ENCODE measurements at places on chromosomes 4 and X. TPM values are rescaled to one million over a fixed set of nuclear protein-coding genes. Genes with fewer than 3 reads are reported as not detected.

The AMTN gene
- not detected for total RNA-seq

- no peak for DNase-seq
Measured at GRCh38 chr4:38715050-38715449, 51.1 kb downstream of the KLF3 start.

DNA sequence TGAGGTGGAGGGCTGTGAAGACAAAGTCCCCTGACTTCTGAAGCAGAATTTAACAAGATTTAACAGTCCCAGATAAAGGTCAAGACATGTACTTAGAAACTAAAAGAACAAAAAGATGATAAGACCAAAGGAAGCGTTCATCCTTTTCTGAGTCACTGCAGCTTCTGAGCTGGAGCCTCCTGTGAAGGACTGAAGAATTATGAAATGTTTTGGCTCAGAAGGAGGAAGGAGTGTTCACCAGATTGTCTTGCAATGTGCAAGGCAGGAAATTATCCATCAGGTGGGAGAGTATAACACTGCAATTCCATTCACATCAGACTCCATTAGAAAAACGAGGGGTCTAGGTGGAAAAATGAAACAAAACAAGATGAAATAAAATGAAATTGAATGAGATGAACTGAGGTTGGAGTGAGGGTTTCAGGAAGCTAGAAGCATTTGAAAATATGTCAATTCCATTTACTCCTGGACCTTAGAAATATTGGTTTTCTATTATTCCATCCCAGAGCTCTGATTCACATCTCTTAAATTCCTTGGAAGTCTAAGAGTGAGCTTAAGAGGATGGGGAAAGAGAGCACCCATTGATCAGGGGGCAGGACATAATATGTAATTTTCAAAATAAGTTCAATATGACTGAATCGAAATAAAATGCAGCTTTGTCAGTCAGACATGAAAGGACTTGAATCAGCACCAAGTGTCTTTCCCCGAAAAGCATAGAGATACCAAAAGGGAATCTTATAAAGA, 186.1 kb upstream of the LNX1 start:
- no peak for DNase-seq

DNA sequence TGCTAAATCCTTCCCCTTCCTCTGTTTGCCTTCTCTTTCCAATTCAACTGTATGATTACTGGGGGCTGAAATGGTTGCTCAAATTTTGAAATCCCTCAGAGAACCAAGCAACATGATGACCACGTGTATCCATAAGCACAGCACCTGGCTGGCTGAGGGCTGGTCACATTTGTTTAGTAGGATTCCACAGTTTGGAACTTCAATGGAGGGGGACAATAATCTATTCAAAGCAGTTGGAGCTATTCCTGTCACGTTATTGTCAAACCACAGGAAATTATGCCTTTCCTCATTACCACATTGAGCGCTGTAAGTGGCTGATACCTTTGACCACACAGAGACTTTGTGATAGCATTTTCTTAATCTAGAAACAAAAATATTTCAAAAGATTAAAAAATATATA, 7.0 kb downstream of the TMSB4X start:
- DNase-seq: no peak
